ENCODE measurements at places on chromosomes 2 and 18.
A peak's percentile ranks its signal among the peaks of the same experiment; 100 is the strongest.

DNA sequence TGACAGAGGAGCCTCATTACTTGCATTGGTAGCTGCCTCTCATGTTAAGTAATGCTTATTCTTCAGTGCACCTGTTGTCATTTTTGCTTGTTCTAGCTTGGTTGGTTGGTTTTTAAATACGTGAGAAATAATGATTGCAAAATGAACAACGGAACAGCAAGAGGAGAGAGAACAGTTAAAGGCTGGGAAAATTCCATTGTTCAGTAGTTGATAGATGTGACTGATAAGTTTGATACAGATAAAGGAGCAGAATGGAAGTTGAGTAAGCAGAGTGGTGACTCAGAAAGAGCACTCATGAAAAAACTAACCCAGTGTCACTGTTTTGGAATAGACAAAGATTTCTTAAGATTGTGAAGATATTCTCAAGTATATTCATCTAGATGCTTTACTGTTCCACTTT is 50.5 kb downstream of the MTA3 start:
- DNase-seq = no peak

DNA sequence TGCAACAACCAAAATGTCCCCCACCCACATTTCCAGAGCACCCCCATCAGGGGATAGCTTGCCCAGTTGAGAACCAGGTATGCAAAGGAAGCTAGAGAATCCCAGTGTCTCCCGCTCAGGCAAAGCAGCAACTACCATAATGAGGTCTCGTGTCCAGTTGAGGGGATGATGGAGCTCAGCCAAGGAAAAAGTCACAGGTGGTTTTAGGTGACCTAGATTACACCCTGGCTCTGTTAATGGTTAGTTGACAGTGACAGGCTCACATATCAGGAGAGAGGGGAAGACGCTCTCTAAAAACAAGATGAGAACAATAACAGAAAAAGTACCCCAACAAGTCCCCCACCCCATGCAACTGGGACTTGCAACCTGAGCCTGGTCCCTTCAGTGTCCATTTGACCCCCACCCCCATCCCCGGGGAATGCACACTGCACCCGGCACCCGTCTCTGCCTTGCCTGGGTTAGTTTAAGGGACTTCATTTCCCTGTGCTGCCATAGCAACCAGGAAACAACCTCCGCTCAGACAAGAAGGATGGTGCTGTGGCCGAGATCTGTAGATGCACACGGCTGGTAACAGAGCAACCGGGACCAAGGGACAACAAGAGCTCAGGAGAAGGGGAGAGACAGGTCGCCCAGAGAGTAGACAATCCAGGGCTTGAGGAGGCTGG is at the start of gene KIAA2012:
Gene KIAA2012, plus strand, starts transcription at position 519 of the 665 bp plus-strand sequence. CDS start 373 bp downstream, outside the sequence.
- no peak for DNase-seq

- DNase-seq = no peak
Measured at GRCh38 chr18:75250471-75250821, 39.8 kb downstream of the TSHZ1 start.

- no peak for DNase-seq
Measured at GRCh38 chr2:220814441-220814840, 757.7 kb downstream of the EPHA4 start.

GRCh38 chr2:41719756-41720155 is 328.1 kb upstream of the PKDCC start:
- DNase-seq = no peak

DNA sequence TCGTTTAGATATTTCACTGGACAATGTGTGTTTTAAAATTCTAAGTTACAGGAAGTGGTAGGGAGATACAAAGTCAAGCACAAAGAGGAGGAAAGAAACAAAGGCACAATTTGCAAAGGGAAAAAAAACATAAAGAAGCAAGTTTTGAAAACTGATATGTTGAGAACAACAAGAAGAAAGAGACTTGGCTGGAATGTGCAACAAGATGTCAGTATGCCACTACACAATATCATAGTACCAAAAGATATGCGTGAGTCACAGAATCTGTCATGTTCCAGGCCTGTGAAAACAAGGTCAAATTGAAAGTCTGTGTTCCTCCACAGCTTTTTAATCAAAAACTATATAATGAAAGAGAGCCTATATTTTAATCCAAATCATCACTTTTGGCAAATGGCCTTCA is 12.0 kb downstream of the EXOC6B start:
- DNase-seq = no peak

- no peak for DNase-seq
Measured at GRCh38 chr18:7982216-7982615, 415.1 kb downstream of the PTPRM start.

GRCh38 chr2:26558271-26559043 is 80.5 kb upstream of the OTOF start:
- DNase-seq = no peak

DNA sequence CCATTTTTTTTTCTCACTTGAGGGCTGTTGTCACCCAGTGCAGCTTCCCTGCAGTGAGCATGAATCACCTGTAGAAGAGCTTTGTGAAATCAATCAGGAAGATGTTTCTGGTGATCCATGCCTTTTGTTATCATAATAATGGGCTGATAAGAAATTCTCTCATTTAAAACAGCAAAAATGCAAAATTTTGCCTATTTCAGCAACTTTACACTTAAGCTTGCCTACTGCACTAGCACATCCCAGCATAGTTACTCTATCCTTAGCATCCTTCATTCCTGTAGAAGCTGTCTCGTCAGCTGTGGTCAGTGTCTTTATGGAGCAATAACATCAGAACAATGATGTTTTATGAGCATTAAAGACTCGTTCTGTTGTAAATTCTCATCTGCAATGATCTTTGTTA is 178.6 kb upstream of the ZNF804A start:
- no peak for DNase-seq

DNA sequence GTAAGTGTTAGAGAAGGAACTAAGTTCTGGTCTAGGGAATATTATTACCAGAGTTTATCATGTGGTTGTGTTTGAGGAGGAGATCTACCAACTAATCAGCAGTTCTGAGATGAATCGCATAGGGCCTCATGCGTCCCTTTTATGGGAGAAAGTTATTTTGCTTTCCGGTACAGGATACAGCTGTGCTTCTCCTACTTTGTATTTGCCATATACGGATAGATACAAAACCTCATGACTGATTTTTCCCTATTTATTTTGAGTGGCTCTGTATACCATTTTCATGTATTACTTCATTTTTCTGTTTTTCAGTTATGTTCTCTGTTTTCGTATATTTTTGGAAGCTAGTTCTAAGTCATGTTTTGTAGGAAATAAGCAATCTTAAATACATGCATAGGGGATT is 66.8 kb downstream of the ACSL3 start:
- DNase-seq = no peak

- DNase-seq = no peak
Measured at GRCh38 chr2:60052601-60053000, 500.9 kb downstream of the BCL11A start.

GRCh38 chr2:99862566-99862965 is 279.8 kb downstream of the AFF3 start:
- DNase-seq = no peak

- DNase-seq = no peak
Measured at GRCh38 chr2:75647771-75648170, 1.2 kb downstream of the MRPL19 start.

DNA sequence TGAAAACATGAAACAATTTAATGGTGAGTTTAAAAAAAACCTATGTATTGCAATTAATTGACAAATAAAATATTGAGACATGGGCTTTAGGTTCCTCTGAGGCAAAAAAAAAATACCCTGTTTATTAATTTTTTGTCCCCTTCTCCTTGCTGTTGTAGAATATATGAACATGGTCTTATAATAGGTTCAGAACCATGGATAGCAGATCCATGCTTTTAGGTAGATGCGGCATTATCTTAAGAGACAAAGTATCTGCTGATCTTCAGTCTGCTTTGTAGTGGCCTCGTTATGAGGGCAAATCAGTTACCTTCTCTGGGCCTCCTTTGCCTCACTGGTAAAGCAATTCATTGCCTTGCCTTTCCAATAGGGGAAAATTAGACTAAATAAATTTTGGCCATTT is 850.7 kb downstream of the NRXN1 start:
- no peak for DNase-seq

DNA sequence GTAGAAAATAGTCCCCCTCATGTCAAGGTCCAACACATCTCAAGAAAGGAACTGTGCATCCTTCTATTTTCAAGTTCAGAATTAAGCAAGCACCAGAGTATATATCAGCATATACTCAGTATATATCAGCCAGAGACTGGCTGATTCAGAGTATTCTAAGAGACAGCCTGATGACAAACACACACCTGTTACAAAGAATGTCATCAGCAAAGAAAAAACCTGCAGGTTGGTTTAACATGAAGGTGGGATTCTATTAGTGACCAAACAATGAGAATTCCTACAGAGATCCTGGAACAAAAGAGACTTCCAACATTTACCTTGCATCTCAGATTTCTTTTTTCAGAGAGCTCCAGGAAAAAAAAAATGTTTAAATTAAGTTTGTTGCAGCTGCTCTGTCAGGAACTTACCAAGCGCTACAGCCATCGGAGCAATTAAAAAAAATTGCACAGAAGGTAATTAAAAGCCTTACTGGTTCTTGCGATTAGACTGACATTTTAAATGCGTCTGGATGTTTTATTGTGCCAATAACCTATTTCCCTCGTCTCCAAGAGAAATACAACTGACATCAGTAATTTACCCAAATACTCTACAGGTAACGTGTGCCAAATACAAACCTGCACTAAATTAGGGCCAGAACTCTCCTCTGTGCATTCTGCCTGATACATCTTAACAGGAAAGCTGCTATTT is 218.1 kb downstream of the HNMT start:
- peak; percentile 41 for DNase-seq

- DNase-seq = no peak
Measured at GRCh38 chr18:58175122-58175785, 131.2 kb downstream of the NEDD4L start.

DNA sequence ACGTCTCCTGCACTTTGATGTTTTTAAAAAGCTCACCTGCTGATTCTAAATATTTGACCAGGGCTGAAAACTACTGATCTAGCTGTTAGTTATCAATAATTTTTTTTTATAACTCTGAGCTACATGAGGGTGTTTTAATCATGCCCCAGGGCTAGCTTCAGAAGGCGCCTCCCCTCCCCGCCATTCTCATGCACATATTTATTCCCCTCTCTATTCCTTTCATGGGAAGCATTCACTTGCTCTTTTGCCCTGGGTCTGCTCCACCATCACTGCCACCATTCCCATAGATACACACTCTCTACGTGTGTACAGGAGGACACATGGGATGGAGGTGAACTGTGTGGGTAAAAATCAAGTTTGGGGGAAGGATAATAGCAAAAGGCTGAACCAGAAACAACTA is 101.0 kb downstream of the PLA2R1 start:
- no peak for DNase-seq

DNA sequence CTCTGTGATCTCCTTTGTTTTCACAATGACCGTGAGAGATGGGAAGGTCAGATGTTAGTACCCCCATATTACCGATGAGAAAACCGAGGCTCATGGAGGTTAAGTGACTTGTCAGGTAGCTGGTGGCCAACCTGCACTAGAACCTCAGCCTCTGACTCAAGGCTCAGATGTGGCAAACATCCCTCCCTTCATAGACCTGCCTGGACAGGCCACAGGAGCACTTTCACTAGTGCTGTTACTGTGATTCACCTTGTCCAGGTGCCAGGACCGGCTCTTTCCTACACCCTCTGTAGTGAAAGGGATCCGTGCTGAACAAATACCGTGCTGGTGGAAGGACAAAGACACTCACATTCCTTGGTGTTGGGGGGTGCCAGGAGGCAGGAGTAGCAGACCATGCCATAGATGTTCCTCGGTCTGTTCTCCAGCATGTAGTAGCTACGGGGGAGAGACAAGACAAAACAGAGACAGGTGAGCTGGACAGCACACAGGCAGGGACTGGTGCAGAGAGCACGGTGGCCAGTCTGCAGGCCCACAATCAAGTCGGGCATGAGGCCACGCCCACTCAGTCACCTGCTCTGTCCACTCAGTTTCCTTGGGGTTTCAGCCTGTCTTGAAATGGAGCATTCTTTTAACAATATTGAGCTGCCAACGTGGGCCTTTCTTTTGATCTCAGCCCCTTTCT is 65.9 kb downstream of the EDAR start:
- no peak for DNase-seq

GRCh38 chr2:190786404-190787166 is 94.0 kb upstream of the GLS start:
- no peak for DNase-seq

Data from NCI-H1694 (cell line).